ENCODE measurements at places on chromosomes 13 and 19. TPM values are rescaled to one million over a fixed set of nuclear protein-coding genes. Genes with fewer than 3 reads are reported as not detected.

REEP6 gene
- 2.7 TPM for total RNA-seq

DPF1 gene
- 0.93 TPM for total RNA-seq

FCAR gene
- total RNA-seq = not detected

DNAJC15 gene
- total RNA-seq = 25.2 TPM

IZUMO2 gene
- total RNA-seq = not detected

ATP7B gene
- total RNA-seq = 4.2 TPM

ZNF738 gene
- 3.3 TPM for total RNA-seq

NCAN gene
- not detected for total RNA-seq

KANK2 gene
- total RNA-seq = 63.6 TPM

ATP4B gene
- total RNA-seq = not detected

HOMER3 gene
- total RNA-seq = 101 TPM

CCDC169 gene
- 0.79 TPM for total RNA-seq

ACP7 gene
- total RNA-seq = 0.10 TPM

ZNF90 gene
- 3.5 TPM for total RNA-seq

PSG6 gene
- not detected for total RNA-seq

GJA3 gene
- not detected for total RNA-seq

FCER2 gene
- not detected for total RNA-seq

RFPL4AL1 gene
- total RNA-seq = not detected

RPL13A gene
- total RNA-seq = 1,858 TPM

GPR180 gene
- total RNA-seq = 9.5 TPM

CNMD gene
- not detected for total RNA-seq

PROZ gene
- not detected for total RNA-seq

CCNA1 gene
- 8.3 TPM for total RNA-seq

CEACAM6 gene
- total RNA-seq = not detected

C1QTNF9 gene
- total RNA-seq = not detected

GGACT gene
- 13.2 TPM for total RNA-seq

PLK5 gene
- not detected for total RNA-seq

PSG4 gene
- 31.8 TPM for total RNA-seq

CRLF1 gene
- 0.53 TPM for total RNA-seq

ZGLP1 gene
- not detected for total RNA-seq
